ENCODE measurements at places on chromosomes 3 and 15. TPM values are rescaled to one million over a fixed set of nuclear protein-coding genes. Genes with fewer than 3 reads are reported as not detected.

DNA sequence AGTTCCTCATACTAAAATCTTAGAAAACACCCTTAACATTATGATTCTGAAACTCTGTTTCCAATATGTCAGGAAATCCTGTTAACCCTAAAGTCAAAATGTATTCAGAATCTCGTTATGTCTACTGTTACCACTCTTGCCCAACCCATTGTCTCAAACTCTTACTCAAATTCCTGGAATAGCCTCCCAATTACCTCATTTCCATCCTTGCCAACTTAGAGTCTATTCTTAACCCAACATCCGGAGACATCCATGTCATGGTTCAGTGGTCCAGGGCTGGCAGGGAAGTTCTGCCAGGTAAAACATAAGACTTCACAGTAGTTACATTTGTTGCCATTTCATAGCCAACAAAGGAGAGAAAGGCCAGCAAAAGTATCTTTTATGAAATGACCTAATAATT lies 593.9 kb downstream of the PYDC2 start:
- no peak for DNase-seq

The ZNF660 gene
- total RNA-seq, result 2.9 TPM

The SHF gene
- total RNA-seq, result 13.2 TPM

The GP9 gene
- not detected for total RNA-seq

The MESP1 gene
- 2.6 TPM for total RNA-seq

- no peak for DNase-seq
Measured at GRCh38 chr3:13346481-13347389, 73.4 kb downstream of the NUP210 start.
